ENCODE measurements at places on chromosomes 11 and 22.

DNA sequence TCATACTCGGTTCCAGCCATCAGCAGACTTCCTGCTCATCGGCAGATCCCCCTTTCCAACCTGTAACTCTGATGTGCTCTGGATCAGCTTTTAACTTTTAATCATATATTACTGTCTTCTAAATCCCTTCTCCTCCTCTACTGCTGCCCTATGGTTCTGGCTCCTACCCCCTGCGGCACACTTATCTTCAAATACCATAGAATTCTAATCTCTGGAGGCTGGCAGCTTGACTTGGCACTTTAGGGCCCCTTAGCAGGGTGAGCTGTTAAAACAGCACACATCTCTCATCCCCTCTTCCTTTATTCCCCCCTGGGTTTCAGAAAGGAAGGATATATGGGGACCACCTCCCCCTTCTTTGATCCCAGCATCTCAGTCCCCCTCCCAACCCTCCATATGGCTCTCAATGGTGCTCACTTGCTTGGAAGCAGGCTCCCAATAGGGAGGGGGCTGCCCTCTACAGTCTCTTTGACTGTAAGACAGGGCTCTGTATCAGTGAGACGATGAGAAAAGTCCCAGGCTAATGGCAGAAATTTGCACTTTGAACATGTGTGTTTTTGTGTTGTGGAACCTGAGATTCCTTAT lies 4.4 kb upstream of the CNTF start:
- DNase-seq = no peak

DNA sequence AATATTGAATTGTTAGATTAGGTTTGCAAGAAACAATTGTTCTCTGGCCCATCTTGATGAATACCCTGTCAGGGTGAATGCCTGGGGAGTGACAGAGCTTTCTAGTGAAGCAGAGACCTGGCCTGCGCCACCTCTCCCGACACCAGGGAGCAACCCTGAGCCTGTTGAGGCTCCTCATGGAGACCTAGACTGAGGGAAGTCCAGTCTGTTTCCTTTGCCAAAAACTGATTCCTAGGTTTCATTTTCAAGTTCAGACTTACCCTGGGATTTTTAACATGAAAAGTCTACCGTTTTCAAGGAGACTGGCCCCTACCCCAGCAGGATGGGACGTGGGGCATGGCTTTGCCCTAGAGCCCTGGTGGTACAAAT lies 173.7 kb upstream of the SORL1-AS1 start:
- DNase-seq = no peak

DNA sequence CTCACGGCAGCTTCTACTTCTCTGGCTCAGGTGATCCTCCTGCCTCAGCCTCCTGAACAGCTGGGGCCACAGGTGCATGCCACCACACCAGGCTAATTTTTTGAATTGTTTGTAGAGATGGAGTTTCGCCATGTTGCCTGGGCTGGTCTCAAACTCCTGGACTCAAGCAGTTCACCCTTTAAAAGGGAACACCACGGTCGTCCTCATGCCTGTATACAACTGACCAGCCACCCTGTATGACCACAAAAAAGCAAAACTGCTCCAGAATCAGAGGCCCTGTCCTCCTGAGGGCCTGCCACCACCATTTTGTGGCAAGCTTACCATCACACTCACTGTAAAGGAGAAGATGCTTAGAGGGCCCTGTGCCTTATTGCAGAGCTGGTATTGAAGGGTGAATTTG lies 2.2 kb downstream of the GLB1L3 start:
- DNase-seq = no peak

DNA sequence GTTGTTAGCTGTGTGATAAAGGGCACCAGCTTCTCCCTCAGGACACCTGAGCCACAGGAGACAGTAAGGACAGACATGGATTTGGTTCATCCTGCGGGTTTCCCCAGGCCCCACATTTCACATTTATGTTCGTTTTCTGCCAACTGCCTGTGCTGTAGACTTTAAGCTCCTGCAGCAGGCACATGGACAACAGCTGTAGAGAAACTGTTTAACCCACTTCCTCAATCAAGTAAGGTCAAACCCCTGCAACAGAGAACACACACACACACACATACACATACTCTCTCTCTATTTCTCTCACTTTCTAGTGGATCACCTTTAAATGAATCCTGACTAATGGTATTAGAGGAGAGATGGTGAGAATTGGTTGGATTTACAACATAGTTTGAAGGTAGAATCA lies 90.7 kb downstream of the C11orf87 start:
- DNase-seq = no peak

- DNase-seq = no peak
Observed at GRCh38 chr11:35518766-35519165, 6.7 kb downstream of the PAMR1 start.

DNA sequence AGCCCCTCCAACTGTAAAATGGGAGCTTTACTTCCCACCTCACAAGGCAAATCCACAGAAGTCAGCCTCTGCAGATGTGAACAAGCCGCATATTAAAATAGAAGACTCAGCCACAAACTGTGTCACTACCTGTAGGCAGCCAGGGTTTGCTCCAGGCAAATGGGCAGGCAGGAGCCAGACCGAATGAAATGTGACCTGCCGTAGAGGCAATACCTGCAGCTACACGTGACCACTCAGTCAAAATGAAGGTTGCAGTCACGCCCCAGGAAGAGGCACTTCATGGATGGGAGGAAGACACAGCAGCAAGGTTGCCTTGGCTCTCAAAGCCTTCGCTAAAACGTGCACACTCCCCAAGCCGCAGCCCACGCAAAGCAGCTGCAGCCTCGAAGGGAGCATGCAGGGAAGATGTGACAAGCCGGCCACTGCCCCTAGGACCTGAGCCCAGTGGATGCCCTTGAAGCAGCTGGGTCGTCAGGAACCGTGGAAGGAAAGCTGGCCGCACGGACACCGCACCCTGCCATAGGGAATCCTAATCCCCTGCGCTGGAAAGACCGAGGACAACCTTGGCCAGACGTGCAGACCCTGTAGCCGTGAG lies 53.1 kb downstream of the SHANK2 start:
- DNase-seq = no peak

DNA sequence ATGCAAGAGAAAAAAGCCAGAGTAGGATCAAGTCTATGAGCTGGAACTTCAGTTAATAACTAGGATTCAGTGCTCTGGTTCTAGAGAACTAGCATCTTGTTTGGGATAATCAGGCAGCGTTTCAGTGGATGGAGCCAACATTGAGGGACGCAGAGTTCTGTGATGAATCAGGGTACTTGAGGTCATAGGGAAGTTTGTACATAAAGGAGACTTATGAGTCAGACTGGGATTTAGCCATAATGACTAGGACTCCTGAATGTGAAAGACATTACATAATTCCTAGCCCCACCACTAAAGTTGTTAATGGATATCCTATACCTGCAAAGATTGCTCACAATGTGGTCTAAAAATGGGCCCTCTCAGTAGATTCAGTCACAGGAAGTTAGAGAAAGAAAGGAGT lies 6.8 kb downstream of the SLN start:
- DNase-seq = no peak

GRCh38 chr11:16382638-16383380 lies 26.5 kb upstream of the SOX6 start:
- no peak for DNase-seq

Measured in activated naive CD4-positive, alpha-beta T cell treated with anti-CD3 and anti-CD28 coated beads, Interleukin-2, amount 10 ng/mL, durations not matched to agents 7 days and 5 days (primary cell).